ENCODE measurements at places on chromosomes 16 and 17. TPM values are rescaled to one million over a fixed set of nuclear protein-coding genes. Genes with fewer than 3 reads are reported as not detected.

The CBX8 gene
- 6.9 TPM for total RNA-seq

The PRSS22 gene
- total RNA-seq = 0.12 TPM

The HOXB2 gene
- 8.6 TPM for total RNA-seq

The NEK8 gene
- 3.0 TPM for total RNA-seq

The HOXB6 gene
- total RNA-seq = 0.62 TPM

The IRX5 gene
- total RNA-seq = not detected

The DDX52 gene
- 21.4 TPM for total RNA-seq

The SRSF2 gene
- 187 TPM for total RNA-seq

The CUEDC1 gene
- total RNA-seq = 6.1 TPM

The SOX15 gene
- 0.12 TPM for total RNA-seq

The OTOA gene
- total RNA-seq = under 0.01 TPM

The SENP3 gene
- 83.8 TPM for total RNA-seq

The SEZ6L2 gene
- 2.1 TPM for total RNA-seq

The OTOP3 gene
- total RNA-seq = not detected

The ITGAX gene
- 1.2 TPM for total RNA-seq

The KRTAP2-3 gene
- 1.00 TPM for total RNA-seq

The CRISPLD2 gene
- 5.4 TPM for total RNA-seq

The MYH13 gene
- total RNA-seq = not detected

The SMTNL2 gene
- under 0.01 TPM for total RNA-seq

The YPEL2 gene
- total RNA-seq = 8.6 TPM

The ENPP7 gene
- not detected for total RNA-seq

The ORMDL3 gene
- total RNA-seq = 33.1 TPM

The C17orf67 gene
- 0.87 TPM for total RNA-seq

The LGALS9B gene
- total RNA-seq = not detected

The PLK1 gene
- 16.6 TPM for total RNA-seq

The CACNG3 gene
- total RNA-seq = not detected

The GAS2L2 gene
- not detected for total RNA-seq

The CSH1 gene
- total RNA-seq = not detected

The SLC52A1 gene
- 0.37 TPM for total RNA-seq

The HCRT gene
- total RNA-seq = not detected

The HBA1 gene
- not detected for total RNA-seq

The HSD3B7 gene
- total RNA-seq = 28.0 TPM

The NUP88 gene
- total RNA-seq = 96.6 TPM

The MYH2 gene
- total RNA-seq = under 0.01 TPM

The NPIPB2 gene
- total RNA-seq = 6.2 TPM

The NOS2 gene
- total RNA-seq = not detected

The CLTC gene
- total RNA-seq = 557 TPM

The RBFOX1 gene
- total RNA-seq = not detected

The MMP25 gene
- total RNA-seq = 0.11 TPM

The MYH8 gene
- total RNA-seq = not detected

The ZFHX3 gene
- total RNA-seq = 3.3 TPM

The MYH4 gene
- total RNA-seq = not detected

The PDIA2 gene
- 0.12 TPM for total RNA-seq

The HAS3 gene
- 0.25 TPM for total RNA-seq

The FOXC2 gene
- 1.2 TPM for total RNA-seq

The FKBP10 gene
- 239 TPM for total RNA-seq

The TBC1D3I gene
- not detected for total RNA-seq

The ARL5C gene
- total RNA-seq = not detected

The SOCS1 gene
- 3.9 TPM for total RNA-seq
